ENCODE measurements at places on chromosomes 6 and 20.
A peak's percentile ranks its signal among the peaks of the same experiment; 100 is the strongest.

GRCh38 chr6:34587325-34587724 lies 31.2 kb upstream of the SPDEF start:
- H3K27ac ChIP-seq: no peak overlapping the region
- no peaks in the 10 kb centered on the region for H3K27me3 ChIP-seq
- peaks cover 30% of the 10 kb centered on the region for H3K4me1 ChIP-seq
- DNase-seq: no peak

GRCh38 chr20:63275825-63276224 lies 3.2 kb downstream of the ARFGAP1 start:
- H3K4me3 ChIP-seq: no peak overlapping the region
- H3K36me3 ChIP-seq: peaks cover 25% of the 10 kb centered on the region
- H3K27me3 ChIP-seq: no peaks in the 10 kb centered on the region
- no peak overlapping the region for H3K27ac ChIP-seq

DNA sequence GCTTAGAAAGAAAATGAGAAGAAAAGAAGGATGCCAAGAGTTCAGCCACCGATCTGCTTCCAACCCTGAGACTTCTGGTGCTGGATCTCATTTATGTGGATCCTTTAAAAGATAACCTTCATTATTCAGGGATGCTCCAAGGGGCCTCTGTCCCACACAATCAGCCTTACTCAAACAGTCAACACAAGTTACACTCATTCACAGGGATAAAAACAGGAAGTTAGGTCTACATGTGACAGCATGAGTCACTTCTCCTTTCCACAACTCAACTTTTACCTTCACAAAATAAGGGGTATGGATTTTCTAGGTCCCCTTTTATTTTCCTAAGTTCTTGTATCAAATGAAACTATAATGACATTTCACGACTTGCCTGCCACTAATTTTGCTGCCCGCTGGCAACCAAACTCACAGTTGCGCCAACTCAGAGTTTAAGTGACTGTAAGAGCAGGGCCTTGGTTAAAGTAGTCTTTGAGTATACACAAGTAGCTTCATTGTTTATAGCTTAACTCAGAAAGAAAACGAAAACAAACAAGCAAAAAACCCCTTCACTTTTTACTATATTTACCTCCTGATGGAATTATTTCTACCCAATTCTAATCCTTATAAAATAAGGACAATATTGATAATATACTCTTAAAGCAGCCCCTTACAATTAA lies 278.8 kb upstream of the RUNX2 start:
- H3K36me3 ChIP-seq: no peaks in the 10 kb centered on the region
- DNase-seq: no peak
- H3K4me3 ChIP-seq: no peak overlapping the region
- H3K27me3 ChIP-seq: no peaks in the 10 kb centered on the region

DNA sequence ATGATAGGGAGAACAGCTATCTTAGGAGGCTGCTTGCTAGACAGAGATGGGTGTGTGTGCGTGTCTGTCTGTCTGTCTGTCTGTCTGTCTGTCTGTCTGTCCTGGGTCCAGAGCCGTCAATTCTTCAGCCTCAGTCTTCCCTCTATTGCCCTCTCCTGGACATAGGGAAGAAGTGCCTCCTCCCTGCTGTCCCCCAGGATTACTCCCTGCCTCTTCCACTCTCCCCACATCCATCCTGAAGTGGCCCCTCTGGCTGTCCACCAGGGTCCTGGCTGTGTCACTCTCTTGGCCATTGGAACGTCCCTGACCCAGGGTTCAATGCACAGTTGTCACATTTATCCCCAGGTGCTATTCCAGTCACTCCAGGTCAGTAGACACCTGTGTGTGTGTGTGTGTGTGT lies 10.2 kb downstream of the TREML2 start:
- no peak overlapping the region for H3K4me3 ChIP-seq
- no peaks in the 10 kb centered on the region for H3K27me3 ChIP-seq
- peaks cover 78% of the 10 kb centered on the region for H3K4me1 ChIP-seq
- no peak for DNase-seq
- peaks cover 2% of the 10 kb centered on the region for H3K36me3 ChIP-seq

- H3K27ac ChIP-seq: no peak overlapping the region
- no peaks in the 10 kb centered on the region for H3K4me1 ChIP-seq
- peaks cover 1% of the 10 kb centered on the region for H3K36me3 ChIP-seq
- DNase-seq: no peak
- no peaks in the 10 kb centered on the region for H3K27me3 ChIP-seq
These were observed 1958.5 kb upstream of the DEFB115 start for GRCh38 chr20:29298759-29299613.

DNA sequence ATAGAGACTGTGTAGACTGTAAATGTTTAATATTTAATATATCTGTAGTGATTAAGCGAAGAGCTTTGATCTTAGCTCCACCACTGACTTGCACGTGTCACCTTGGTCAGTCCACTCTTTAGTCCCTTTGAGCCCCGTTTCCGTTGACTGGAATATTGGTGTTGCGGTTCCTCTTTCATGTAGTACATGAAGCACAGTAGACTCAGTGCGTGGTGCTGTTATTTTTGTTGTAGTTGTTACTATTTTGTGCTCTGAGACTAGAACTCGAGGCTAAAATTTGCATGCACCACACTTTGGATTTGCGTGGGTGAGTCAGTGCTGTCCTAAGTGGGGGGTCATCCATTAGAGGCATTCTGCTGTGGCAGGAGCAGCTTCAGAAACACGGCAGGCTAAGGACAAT lies 291.4 kb downstream of the QKI start:
- H3K4me3 ChIP-seq: no peak overlapping the region
- no peak overlapping the region for H3K27ac ChIP-seq
- no peak for DNase-seq
- H3K36me3 ChIP-seq: no peaks in the 10 kb centered on the region
- no peaks in the 10 kb centered on the region for H3K27me3 ChIP-seq

- H3K27me3 ChIP-seq: no peaks in the 10 kb centered on the region
- peak overlapping the region; percentile 95 for H3K4me3 ChIP-seq
- no peak for DNase-seq
- H3K4me1 ChIP-seq: peaks cover 88% of the 10 kb centered on the region
These were observed 550 bp downstream of the PLAGL2 start for GRCh38 chr20:32206760-32207625.

DNA sequence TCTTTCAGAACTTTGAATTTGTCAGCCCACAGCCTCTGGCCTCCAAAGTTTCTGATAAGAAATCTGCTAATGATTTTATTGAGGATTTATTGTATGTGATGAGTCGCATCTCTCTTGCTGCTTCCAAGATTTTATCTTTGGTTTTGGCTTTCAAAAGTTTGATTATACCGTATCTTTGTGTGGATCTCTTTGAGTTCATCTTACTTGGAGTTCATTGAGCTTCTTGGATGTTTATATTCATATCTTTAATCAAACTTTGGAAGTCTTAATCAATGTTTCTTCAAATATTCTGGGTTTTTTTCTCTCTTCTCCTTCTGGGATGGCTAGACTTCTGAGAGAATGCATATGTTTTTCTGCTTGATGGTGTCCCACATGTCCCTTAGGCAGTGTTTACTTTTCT lies 3.3 kb upstream of the ASIP start:
- no peak for DNase-seq
- H3K4me3 ChIP-seq: no peak overlapping the region
- no peak overlapping the region for H3K27ac ChIP-seq
- peaks cover 57% of the 10 kb centered on the region for H3K27me3 ChIP-seq
- H3K4me1 ChIP-seq: no peaks in the 10 kb centered on the region

- H3K4me3 ChIP-seq: no peak overlapping the region
- H3K36me3 ChIP-seq: peaks cover 15% of the 10 kb centered on the region
- H3K4me1 ChIP-seq: peaks cover 7% of the 10 kb centered on the region
- DNase-seq: no peak
- no peaks in the 10 kb centered on the region for H3K27me3 ChIP-seq
- H3K27ac ChIP-seq: no peak overlapping the region
These were observed 9.6 kb downstream of the PEX7 start for GRCh38 chr6:136831873-136832562.

DNA sequence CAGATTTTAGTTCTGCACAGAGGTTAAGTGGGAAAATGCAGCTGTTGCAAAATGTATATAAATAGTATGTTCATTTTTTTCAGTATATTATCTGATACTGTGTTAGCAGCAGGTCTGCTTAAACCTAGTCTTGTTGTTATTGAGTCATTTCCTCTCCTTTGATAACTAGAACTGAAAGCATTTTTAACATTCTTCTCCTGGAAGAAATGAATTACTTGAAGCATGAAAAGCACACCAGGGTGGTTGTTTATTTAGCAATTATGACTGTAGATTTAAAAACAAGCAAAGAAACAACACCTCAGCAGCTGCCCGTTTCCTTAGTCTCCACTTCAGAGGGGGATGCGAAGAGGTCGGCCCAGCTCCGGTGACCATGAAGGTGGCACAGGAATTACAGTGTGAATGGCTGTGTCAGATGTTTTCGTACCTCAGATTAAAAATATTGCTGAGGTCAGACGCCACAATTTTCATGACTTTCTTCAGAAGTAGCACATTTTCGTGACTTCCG lies 53.5 kb downstream of the GOPC start:
- peak overlapping the region; percentile 81 for H3K27ac ChIP-seq
- H3K27me3 ChIP-seq: no peaks in the 10 kb centered on the region
- peak; percentile 29 for DNase-seq
- H3K36me3 ChIP-seq: peaks cover 6% of the 10 kb centered on the region

DNA sequence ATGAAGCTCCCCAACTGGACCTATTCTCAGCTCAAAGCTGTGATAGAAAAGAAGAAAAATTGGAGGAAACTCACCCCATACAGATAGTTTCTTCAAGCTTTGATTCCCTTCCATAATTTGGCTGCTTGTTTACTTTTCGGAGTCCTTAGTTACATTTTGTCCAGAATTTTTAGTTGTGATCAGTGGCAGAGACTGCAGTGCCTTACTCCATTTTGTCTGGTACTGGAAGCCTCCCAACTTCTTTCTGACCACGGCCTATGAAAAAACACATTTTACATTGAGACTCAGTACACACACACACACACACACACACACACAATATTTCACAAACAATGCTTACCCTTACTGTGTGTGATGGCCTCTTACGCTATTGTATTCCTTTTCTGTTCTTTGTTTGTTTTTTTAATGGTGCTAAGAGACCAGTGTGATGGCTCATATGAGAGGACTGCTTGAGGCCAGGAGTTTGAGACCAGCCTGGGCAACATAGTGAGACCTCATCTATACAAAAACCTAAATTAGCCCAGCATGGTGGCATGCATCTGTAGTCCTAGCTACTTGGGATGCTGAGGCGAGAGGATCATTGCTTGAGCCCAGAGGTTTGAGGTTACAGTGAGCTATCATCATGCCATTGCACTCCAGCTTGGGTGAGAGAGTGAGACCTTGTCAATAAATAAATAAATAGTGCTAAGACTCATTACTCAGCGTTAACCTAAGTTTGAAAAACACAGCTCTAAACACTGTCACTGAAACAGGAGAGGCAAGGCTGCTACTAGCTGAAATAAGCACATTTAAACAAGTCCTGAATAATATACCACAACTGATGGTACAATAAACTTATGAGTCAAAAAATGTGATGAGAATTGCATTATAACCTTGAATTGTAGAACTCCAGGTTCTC lies 13.8 kb upstream of the RNF8 start:
- H3K36me3 ChIP-seq: peaks cover 2% of the 10 kb centered on the region
- DNase-seq: no peak
- no peak overlapping the region for H3K4me3 ChIP-seq
- peaks cover 34% of the 10 kb centered on the region for H3K27me3 ChIP-seq

GRCh38 chr20:39289316-39289715 lies 327.2 kb downstream of the DHX35 start:
- peaks cover 42% of the 10 kb centered on the region for H3K27me3 ChIP-seq
- no peaks in the 10 kb centered on the region for H3K36me3 ChIP-seq
- no peak overlapping the region for H3K27ac ChIP-seq
- DNase-seq: no peak
- no peaks in the 10 kb centered on the region for H3K4me1 ChIP-seq

- DNase-seq: no peak
- no peak overlapping the region for H3K27ac ChIP-seq
- H3K4me3 ChIP-seq: no peak overlapping the region
- H3K36me3 ChIP-seq: no peaks in the 10 kb centered on the region
- peaks cover 84% of the 10 kb centered on the region for H3K27me3 ChIP-seq
These were observed 175.3 kb upstream of the CST7 start for GRCh38 chr20:24773751-24774201.

GRCh38 chr20:11192106-11192505 lies 518.3 kb upstream of the JAG1 start:
- H3K4me1 ChIP-seq: no peaks in the 10 kb centered on the region
- no peak overlapping the region for H3K4me3 ChIP-seq
- no peaks in the 10 kb centered on the region for H3K27me3 ChIP-seq
- no peaks in the 10 kb centered on the region for H3K36me3 ChIP-seq
- DNase-seq: no peak

GRCh38 chr6:17714879-17715851 lies 8.4 kb upstream of the NUP153 start:
- peak overlapping the region; percentile 82 for H3K27ac ChIP-seq
- H3K4me3 ChIP-seq: peak overlapping the region; percentile 12
- DNase-seq: no peak
- H3K4me1 ChIP-seq: peaks cover 7% of the 10 kb centered on the region
- peaks cover 2% of the 10 kb centered on the region for H3K36me3 ChIP-seq

DNA sequence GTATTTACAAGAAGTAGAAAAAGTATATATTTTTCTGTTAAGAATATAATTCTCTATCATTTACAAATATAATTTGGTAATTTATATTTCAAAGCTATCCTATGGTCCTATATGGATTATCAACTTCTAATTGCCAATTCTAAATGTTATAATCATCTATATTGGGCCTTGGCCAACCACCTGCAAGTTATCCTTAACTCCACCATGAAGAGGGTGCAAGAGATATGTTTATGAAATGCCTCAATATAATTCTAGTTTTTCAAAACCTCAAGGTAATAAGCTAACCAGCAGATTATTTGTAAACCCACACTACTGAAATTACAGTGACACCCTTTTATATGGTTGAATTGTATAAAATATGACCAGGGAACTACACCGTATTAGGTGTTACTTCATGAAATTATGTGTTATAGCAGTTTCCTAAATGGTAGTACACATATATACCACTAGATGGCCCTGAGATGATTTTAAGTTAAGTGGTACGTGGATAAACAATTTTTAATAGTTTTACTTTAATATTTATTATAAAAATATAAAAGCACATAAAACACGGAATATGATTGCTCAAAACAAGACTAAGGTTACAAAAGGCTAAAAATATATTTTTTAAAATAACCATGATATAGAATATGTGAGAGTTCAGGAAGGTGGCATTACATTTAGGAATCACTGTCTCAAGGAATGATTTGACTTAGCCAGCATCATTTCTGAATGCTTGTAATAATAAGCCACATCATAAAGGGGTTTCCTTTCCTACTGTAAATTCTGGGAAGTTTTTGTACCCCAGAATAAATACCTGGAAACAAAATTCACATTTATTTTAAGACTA lies 9.8 kb upstream of the PNISR start:
- DNase-seq: no peak
- H3K27me3 ChIP-seq: no peaks in the 10 kb centered on the region
- H3K4me3 ChIP-seq: no peak overlapping the region

- H3K4me1 ChIP-seq: no peaks in the 10 kb centered on the region
- H3K27ac ChIP-seq: no peak overlapping the region
- peaks cover 27% of the 10 kb centered on the region for H3K27me3 ChIP-seq
These were observed 44.3 kb downstream of the TPD52L1 start for GRCh38 chr6:125197795-125198269.

DNA sequence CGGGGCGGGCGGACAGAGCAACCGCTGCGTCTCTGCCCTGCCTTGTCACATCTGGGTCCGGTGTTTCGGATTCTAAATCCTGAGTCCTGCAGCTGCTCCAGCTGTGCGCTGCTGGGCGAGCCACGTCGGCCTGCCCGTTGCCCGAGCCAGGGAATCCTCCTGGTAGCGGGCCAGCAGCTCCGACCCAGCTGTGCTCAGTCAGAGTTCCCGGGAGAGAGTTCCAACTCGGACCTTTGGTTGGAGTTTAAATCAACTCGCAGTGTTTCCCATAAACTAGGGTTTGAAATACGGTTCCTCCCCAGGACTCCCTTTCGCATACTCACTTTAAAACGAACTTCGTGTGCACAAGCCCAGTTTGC lies 315 bp upstream of the PDE10A start:
- DNase-seq: no peak
- no peaks in the 10 kb centered on the region for H3K4me1 ChIP-seq
- no peak overlapping the region for H3K27ac ChIP-seq
